ENCODE measurements at places on chromosomes 12 and 14.

DNA sequence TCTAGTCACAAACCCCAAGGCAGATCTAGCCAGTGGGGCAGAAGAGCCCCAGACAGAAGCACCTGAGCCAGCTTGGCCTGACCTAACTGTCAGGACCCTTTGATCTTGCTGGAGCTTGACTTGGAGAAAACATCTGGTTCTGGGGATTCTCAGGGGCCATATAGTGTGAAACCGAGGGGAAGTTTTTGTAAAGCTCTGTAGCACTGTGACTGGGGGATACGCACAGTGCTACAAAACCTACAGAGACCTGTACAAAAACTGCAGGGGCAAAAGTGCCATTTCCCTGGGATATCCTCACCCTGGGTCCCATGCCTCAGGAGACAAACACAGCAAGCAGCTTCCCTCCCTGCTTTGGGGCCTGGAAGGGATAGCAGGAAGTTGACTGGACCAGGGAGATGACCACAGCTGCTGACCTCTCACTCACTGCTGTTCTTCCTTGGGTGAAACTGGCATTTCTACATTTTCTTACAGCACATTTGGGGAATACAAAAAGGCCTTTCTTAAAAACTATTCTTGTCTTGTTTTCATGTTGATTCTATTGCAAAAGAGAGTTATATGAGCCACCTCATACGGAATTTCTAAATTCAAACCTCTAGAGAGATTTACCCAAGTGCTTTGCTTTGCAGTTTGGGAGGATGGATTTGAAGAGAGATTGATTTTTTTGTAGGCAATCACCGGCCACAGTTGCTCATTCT lies 140.0 kb downstream of the DAD1 start:
- peak; percentile 61 for DNase-seq

DNA sequence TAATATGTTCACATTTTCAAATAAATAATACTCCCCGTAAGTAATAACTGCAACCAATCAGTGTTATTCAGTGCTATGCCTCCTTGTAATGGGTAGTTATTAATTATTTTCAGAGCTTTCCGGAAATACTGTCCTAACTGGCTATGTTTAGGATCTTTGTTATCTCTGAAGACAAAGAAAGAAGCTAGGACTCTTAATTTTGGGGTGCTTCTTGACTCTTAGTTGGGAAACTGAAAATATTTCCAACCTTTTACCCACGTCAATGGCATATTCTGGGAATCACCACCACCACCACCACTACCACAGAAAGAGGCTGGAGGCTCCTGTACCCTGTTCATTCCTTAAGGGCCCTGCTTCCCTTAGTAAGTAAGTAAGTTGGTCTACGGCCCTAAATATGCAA lies 39.1 kb downstream of the RAD52 start:
- no peak for DNase-seq

GRCh38 chr12:109833307-109834189 lies at the start of gene TRPV4:
TRPV4 (minus strand) TSS chr12:109833398; CDS start chr12:109814796, 18,602 bp downstream.
- DNase-seq: no peak

GRCh38 chr12:125434936-125435443 lies 369.8 kb downstream of the AACS start:
- DNase-seq: no peak

GRCh38 chr12:19491863-19492262 lies 52.6 kb downstream of the AEBP2 start:
- no peak for DNase-seq

DNA sequence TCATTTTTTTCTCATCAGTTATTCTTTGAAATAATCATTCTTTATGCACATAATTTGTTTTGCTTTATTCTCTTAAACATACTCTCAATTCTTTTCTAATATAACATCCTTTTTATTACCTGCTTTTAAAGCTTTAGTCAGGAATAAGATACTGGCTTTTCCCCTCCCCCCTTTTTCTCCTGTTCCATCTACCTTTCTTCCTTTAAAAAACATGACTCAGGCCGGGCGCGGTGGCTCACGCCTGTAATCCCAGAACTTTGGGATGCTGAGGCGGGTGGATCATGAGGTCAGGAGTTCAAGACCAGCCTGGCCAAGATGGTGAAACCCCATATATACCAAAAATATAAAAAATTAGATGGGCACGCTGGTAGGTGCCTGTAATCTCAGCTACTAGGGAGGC lies 25.4 kb downstream of the HIF1A start:
- no peak for DNase-seq

GRCh38 chr12:67651132-67651695 lies 2.7 kb downstream of the DYRK2 start:
- DNase-seq: no peak

DNA sequence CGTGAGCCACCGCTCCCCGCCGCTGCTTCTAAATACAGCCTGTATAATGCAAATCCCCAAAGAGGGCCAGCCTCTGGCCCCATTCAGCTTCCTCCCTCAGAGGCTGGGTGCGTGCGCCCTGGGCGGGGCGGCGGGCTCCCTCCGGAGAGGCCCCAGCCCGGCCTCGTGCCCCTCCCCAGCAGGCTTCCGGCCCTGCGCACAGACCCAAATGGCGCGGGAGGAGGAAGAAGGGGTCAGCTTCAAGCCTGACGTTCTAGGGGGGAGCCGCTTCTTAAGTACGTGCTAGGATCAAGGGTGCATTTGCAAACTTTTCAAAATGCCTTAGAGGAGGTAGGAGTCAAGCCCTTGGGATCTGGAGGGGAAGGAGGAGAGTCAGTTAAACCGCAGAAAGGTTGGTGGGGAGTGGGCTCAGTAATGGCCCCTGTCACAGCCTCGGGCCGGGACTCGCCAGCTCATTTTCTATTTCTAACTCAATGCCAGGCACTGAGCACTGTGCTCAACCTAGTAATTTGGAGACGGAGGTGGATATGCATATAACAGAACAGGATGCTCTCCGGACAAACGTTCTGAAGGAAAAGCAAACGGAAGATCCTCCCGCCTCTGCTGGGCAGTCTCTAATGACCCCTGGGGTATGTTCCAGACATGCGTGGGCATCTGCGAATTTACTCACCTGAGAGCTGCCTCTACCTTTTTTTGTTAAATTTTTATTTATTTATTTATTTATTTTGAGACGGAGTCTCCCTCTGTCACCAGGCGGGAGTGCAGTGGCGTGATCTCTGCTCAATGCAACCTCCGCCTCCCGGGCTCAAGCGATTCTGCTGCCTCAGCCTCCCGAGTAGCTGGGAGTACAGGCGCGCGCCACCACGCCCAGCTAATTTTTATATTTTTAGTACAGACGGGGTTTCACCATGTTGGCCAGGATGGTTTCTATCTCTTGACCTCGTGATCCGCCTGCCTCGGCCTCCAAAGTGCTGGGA lies 32.3 kb downstream of the NINJ2 start:
- DNase-seq: peak; percentile 61

- DNase-seq: peak; percentile 53
Measured at GRCh38 chr12:120361506-120362208, 7.3 kb downstream of the MSI1 start.

- DNase-seq: no peak
Measured at GRCh38 chr12:108483213-108484059, 31.6 kb upstream of the FICD start.

DNA sequence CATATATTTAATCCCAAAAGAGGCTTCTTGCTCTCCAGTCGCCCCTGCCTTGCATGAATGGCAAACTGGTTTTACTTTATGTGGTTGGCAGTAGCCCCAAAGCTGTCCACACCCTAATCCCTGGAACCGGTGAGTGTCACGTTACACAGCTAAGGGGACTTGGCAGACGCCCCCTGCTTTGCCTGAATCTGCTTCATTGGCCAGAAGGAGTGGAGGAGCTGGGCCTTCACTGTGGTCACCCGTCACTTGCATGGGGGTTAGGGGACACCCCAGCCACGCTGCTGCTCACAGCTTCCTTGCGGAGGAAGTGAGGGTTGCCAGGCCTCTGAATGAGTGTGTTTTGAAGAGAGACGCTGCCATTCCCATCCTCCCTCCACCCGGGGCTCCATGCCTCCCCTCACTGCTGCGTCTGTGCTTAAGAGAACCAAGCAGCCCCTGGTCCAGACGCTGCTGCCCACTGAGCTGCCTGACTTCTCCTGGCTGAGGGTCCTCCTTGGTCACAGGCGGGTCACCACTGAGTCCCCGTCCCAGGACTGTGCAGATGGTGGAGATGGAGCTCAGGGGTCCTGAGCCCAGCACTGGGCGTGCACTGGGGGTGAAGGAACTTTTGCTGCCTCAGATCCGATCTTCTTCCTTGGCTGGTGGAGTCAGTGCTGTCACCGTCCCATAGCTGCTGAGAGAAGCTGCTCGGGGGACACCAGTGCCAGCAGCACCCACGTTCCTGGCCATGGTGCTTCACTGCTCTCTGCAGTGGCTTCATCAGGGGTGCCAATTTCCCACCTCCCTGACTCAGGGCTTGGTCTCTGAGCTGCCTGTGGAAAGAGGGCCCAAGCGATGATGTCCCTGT lies 39.8 kb downstream of the GALNT9 start:
- DNase-seq: peak; percentile 45
